Smooth muscle cell of trachea (primary cell): ENCODE measurements at places on chromosomes 7 and 10. TPM values are rescaled to one million over a fixed set of nuclear protein-coding genes. Genes with fewer than 3 reads are reported as not detected.

CCDC172 gene
- not detected in 2 replicates for total RNA-seq

MCM10 gene
- total RNA-seq: 0.99 and 6.0 TPM in 2 replicates

DPYSL4 gene
- total RNA-seq: 1.3 and 4.2 TPM in 2 replicates

MYPN gene
- 0.15 and 0.33 TPM in 2 replicates for total RNA-seq

GNGT1 gene
- total RNA-seq: not detected in 2 replicates

LRMDA gene
- 2.0 and 2.5 TPM in 2 replicates for total RNA-seq

STEAP1B gene
- 11.9 and 25.9 TPM in 2 replicates for total RNA-seq

PPP1R17 gene
- not detected in 2 replicates for total RNA-seq

CLDN4 gene
- total RNA-seq: 1.3 and 1.7 TPM in 2 replicates

ANXA8 gene
- 0.15 and 0.33 TPM in 2 replicates for total RNA-seq

GFRA1 gene
- total RNA-seq: 0.15 and 0.50 TPM in 2 replicates

IGF2BP3 gene
- 32.0 and 35.1 TPM in 2 replicates for total RNA-seq
